ENCODE measurements at places on chromosomes 3 and 15.

- no peak for DNase-seq
These were observed 535 bp downstream of the C2CD4B start for GRCh38 chr15:62164396-62165103.

DNA sequence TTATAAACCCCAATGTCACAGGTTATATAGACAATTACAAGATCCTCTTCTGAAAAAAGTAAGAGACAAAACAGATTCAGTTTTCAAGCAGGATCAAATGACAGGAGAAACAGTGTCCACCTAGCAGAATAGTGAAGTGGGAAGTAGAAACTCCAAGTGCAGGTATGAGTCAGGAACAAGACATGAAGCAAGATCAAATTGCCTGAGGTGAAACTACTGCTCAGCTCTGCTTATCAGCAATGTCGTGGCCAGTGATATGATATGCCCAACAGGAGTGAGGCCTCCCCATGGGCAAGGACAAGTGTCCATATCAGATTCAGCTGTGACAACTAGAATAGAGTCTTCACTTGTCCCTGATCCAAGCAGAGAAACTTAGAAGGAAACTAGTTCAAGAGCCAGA, 100.0 kb downstream of the ZMAT3 start:
- DNase-seq, result no peak

- no peak for DNase-seq
These were observed 73.4 kb downstream of the SMAD6 start for GRCh38 chr15:66775127-66776105.

DNA sequence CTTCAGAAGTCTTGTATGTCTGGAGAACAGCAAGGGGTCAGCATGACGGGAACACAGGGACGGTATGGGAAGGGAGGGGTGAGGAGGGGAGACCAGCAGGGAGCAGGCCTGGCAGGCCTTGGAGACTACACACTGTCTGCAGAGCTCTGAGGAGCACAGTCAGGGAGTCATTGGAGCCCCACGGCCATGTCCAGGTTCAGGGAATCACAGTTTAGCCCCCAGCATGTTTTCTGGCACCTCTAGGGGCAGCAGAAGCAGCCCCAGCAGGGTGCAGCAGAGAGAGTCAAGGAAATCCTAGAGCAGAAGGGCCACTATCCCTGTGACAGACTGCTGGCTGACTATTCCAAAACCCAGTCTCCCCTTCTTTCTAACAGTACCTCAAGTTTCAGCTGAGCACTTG, 3.2 kb downstream of the LAMP3 start:
- no peak for DNase-seq

GRCh38 chr15:85551221-85551832, 170.9 kb downstream of the AKAP13 start:
- DNase-seq, result no peak

GRCh38 chr3:195201295-195201694, 69.7 kb downstream of the XXYLT1 start:
- DNase-seq, result no peak

DNA sequence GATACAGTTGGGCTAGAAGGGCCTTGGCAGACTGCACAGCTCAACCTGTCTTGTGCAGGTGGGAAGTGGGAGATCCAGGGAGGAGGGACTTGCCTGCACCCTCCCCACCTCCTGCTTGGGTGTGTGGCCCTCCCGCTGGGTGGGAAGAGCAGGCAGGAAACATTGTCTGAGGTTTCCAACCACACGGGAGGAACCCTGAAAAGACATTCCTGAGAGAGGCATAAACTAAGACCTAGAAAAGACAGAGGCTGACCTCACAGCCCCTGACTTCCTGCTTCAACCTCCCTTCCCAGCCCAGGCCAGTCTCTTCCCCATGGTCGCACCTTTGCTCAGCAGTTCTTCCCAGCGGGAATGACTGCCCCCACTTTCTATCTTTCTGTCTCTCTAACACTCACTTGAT, 46.3 kb upstream of the INSYN1 start:
- DNase-seq, result no peak

- no peak for DNase-seq
These were observed 8.3 kb downstream of the IL5RA start for GRCh38 chr3:3101660-3102458.

DNA sequence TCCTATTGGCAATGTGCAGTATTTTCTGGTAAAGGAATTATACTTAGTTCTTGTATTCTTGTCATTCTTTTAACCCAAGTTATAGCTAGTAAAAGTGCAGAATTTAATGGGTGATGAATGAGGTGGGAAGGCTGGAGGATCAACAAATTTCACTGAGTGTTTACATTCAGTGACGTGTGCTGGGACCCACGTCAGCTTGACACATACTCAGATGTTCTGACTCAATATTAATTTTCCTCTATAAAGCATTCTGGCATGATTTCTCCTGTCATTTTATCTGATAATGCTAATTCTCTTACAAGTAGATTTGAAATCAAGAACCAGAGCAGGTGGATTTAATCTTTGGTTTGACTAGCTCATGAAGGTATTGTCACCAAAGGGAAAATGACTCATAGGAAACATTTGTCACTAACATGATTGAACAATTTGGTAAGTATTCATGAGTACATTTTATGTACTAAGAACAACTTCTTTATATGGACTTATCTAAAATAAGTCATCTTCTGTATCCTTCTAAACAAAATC, 71.0 kb upstream of the SYNPR start:
- no peak for DNase-seq

DNA sequence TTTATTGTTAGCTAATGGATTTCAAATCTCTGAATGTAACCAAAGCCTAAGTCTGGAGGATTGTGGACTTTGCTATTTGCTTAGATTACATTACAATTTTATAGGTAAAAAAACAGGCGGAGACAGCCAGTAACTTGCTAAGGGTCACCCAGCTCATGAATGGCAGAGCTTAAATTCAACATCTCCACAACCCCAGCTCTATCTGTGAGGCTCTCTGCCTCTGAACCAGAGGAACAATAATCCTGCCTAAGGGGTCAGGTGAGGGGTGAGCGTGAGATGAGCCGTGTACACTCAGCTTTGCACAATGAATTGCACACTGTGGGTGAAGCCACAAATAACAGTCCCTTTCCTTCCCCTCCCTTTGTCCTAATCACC, 69.8 kb upstream of the SPATA12 start:
- DNase-seq, result no peak

DNA sequence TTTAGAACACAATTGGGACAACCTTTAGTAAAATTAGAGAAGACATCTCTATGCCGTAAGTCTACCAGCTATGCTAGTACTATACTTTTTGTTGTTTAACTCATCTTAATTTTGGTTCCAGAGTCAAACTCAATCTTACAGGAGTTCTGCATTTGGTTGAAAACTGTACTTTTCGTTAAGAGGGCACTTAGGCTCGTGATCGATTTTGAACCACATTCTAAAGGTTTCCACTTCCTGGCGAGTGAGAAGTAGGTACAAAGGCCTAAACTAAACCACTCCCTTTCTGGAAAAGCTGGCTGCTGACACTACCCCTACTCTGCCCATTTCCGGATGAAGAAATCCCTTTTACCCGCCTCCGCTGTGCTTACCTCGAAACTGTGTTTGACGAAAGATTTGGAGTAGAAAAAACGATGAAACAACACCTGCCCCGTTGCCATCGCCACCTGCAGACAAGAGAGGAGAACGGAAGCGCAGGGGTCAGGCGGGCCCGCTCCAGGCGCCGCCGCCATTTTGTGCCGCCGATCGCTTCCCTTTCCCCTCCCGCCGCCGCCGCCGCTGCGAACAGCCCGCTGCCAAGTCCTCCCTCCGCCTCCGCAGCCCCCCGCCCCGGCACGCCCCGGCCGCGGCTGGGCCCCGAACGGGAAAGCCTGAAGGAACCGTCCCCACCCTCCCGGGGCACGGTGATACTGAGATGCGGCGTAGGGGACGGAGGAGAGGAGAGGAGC, 748 bp downstream of the CCNL1 start:
- DNase-seq, result peak; percentile 55

GRCh38 chr15:56916825-56917477, 1.5 kb upstream of the TCF12 start:
- no peak for DNase-seq

DNA sequence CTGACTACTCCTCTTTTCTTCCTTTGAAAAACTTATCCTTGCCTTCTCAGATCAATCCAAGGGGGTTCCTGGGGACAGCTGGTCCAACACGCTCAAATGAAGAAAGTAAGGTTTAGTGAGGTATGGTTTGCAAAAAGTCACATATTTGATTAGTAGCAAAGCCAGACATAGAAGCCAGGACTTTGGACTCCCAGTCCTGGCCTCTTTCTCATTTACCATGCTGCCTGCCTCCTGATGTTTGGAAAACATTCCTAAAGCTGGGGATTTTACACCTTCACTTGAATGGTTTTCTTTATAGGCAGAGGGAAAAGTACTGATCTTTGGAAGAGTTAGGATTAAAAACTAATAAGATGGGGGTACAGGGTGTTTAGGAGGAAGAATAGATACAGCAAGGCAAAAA, 14.6 kb downstream of the POPDC2 start:
- no peak for DNase-seq

DNA sequence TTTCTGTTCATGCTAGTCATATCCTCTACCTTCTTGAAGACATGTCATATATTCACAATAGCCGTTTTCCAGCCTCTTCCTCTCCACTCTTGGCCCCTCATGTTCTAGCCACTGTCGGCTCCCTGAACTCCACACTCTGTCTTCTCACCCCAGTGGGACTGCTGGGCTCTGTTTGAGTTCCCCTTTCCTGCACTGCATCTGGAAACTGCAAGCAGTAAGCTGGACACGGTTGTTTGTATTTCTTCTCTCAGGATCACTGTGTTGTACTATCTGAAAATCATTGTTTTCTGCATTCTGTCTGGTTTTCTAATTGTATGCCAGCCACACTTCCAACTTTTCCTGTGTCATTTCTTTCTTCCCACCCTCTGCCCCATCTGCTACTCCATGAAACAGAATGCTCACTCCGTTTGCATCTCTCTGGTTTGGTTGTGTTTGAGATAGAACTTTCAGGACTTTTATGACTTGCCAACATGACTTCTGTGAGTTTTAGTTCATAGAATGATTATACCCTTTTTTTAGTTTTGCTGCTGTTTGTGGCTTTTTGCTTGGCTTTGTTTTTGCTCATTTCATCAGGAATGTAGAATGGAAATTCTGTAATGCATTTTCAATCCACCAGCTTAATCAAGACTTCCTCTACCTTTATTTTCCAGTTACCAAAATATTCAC, 192.3 kb downstream of the PLCL2 start:
- DNase-seq, result no peak

DNA sequence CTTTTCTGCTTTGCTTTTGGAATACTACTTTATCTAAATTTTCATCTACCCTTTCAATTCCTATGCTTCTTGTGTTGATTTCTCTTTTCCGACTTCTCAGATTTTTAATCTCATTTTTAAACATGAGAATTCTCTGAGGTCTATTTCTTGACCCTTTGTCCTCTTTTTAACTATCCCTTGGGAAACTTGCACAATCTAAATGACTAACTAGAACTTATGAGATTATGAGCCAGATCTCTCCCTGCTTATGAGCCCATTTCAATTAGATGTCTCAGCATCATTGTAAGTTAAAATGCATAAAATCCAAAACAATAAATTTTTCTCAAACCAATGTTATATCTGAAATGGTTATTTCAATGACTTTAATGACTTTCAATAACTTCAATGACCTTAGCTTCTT, 296.9 kb upstream of the AGTR1 start:
- DNase-seq, result no peak

- DNase-seq, result peak; percentile 12
These were observed 2.6 kb downstream of the ARID3B start for GRCh38 chr15:74543583-74543982.

GRCh38 chr3:47348411-47349154, 32.2 kb upstream of the PTPN23 start:
- no peak for DNase-seq

- no peak for DNase-seq
These were observed 156.2 kb downstream of the ZNF621 start for GRCh38 chr3:40680685-40681657.

DNA sequence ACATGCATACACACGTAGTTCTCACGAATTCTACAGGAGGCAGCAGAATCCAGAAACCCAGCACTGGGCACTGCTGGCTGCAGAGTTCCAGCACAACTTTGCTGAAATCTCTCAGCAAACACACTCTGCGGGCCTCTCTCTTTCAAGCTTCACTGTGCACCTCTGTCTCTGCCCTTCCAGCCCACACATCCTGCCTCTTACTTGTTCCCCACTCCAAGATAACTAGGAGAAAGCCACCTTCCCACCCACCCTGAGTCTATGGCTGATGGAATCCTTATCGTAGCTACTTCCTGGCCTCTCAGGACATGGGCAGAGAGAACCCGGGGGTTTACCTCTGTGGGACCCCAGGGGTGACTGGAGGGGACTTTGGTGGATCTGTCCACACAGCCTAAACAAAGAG, 11.9 kb downstream of the ANP32A start:
- no peak for DNase-seq

- no peak for DNase-seq
These were observed 122.7 kb downstream of the DGKG start for GRCh38 chr3:186239321-186239720.

GRCh38 chr3:15645246-15645645, 43.7 kb downstream of the BTD start:
- no peak for DNase-seq

DNA sequence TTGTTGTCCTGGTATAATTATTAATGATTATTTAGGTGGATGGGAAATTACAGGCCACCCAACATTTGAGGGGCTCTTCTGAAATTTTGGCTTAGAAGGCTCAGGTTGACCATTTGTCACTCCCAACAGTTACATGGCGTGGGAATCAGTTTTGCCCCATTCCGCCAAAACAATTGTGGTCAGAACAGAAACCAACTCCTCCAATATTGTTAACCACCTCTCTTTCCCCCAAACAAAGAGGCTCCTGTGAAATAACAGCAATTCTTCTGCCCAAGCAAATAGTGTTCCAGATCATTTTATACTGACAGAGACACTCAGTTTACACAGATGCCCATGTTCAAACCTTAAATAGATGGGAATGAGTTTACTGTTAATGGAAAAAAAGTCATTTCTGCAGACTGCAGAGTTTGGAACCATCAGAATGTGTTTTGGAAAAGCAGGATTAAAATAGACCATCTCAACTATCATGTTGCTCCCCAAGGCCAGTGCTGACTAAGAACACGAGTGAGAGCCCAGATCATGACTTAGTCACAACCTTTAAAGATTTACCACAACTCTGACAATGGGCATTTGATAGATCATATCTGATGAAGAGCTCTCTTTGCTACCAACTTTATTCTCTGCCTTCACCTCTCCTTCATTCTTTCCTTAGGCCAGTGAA, 102.1 kb downstream of the DUT start:
- DNase-seq, result no peak

GRCh38 chr3:182435860-182436259, 357.4 kb upstream of the ATP11B start:
- DNase-seq, result no peak
